ENCODE measurements at places on chromosomes 3 and 15.

- no peak for DNase-seq
These were observed 1.3 kb upstream of the THBS1 start for GRCh38 chr15:39579487-39580116.

DNA sequence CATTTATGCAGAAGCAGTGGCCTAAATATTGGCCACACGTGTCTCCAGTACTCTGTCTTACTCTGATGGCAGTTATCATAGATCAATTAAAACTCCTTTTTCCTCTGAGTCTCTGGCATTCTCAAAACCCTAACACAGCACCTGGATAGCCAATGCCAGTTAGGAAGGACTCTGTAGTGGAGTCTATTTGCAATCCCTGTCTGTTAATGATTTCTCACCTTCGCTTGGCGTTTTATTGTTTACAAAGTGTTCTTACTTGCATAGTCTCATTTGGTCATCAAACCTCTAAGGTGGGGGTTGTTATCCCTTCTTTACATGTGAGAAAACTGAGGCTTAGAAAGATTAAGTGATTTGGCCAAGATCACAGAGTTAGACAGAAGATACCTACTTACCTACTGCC lies 258.8 kb downstream of the IL5RA start:
- no peak for DNase-seq

DNA sequence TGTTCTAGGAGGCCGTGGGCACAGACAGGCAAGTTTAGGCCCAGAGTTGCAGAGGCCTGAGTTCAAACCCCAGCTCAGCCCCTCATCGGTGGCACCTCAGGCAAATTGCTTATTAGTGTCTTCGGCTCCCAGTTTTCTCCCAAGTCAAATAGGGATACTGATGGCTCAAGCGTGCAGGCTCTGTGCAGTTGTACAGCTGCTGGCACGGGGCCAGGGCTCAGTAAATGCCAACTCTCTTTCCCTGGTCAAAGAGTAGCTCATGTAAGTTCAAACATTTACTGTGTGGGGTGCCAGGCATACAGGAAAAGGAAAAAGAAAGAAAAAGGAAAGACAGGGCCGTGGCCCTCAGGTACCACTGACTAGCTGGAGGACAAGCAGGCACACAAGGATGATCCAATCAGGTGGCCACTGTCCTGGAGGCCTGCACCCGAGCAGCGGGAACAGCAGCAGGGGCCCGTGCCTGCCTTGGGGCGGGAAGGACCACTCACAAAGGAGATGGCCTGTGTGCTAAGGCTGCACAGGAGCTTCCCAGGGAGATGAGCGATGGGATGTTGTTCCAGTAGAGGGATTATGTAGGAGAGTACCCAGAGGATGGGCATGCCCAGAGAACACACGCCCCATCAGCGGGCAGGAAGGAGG lies 70.8 kb downstream of the TBC1D2B start:
- no peak for DNase-seq

GRCh38 chr3:100400419-100400779 lies 490 bp downstream of the TOMM70 start:
- peak; percentile 53 for DNase-seq

DNA sequence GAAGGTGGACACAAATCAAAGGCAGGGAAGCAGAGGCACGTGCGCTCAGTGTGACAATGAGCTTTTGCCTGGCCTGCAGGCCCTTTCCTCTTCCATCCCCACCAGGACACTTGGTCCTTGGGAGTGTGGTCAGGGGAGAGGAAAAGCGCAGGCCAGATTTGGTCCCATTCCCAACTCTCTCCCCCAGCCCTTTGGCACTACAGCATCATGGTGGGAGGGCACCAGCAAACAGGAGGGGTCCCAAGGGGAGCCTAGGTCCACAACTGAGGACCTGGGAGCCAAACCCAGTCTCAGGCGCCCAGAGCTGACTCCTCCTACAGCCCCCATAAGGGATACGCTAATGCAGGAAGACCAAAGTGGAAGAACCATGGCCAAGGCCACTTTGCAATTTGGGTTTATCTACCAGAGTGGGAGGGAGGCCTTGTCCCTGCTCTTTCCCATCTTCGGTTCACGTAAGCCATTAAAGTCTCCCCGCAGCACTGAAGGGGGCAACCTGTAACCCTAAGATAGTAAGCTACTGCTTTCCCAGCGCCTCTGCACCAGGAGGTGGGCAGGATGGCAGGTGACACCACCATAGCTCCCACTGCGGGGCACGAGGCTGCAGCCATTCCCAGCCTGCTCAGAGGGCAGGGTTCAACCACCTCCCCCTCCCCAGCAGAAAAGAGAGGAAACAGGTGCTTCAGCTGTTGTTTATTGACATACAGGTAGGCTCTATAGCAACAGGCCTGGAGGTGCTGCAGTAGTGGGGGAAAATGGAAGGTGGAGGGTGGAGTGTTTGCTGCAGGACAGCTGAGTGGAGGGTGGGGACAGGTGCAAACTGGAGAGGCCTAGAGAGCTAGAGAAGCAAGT lies 993 bp upstream of the GRAMD2A start:
- no peak for DNase-seq

GRCh38 chr15:48145923-48146322 lies 25.1 kb downstream of the SLC24A5 start:
- no peak for DNase-seq

DNA sequence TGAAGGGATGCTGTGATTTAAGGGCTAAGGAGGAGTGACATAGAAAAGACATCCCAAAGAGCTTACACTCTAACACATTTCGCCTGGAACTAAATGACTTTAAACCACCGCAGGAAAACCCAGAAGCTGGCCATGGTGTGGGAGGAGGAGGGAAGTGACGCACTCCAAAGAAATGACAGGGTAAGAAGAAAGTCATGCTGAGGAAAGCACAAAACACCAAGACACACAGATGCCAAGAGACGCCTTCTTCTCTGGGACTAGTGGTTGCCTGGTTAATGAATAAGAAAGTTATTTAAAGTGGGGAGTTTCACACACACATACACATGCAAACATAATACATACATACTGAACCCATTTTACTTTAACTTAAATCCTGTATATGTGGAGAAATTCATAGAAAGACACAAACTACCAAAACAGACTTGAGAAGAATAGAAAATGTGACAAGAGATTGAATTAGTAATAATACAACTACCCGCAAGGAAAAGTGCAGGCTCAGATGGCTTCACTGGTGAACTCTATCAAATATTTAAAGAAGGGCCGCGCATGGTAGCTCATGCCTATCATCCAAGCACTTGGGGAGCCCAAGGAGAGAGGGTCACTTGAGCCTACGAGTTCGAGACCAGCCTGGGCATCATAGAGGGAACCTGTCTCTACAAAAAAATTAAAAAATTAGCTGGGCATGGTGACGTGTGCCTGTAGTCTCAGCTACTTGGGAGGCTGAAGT lies 125.5 kb downstream of the NSMCE3 start:
- DNase-seq = no peak

GRCh38 chr3:33578325-33579177 lies 138.3 kb upstream of the UBP1 start:
- no peak for DNase-seq
